ENCODE measurements at places on chromosomes 1 and 21.

- DNase-seq, result no peak
These were observed 21.9 kb upstream of the LSM10 start for GRCh38 chr1:36419569-36419968.

DNA sequence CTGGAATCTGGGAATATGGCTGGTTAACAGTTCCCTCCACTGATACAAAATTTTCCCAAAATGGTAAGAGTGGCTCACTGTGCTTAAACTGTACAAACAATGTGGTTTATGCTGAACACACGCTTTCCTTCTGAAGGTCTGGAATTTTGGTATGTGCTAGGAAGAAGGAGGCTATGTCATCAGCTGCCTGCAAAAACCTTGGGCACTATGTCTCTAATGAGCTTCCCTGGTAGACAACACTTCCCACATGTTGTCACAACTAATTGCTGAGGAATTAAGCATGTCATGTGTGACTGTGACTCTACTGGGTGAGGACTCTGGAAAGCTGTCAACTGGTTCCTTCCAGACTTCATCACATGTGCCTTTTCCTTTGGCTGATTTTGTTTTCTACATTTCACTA is 29.2 kb downstream of the IPP start:
- DNase-seq, result no peak

GRCh38 chr1:62869217-62869754 is 85.4 kb downstream of the ATG4C start:
- no peak for DNase-seq

DNA sequence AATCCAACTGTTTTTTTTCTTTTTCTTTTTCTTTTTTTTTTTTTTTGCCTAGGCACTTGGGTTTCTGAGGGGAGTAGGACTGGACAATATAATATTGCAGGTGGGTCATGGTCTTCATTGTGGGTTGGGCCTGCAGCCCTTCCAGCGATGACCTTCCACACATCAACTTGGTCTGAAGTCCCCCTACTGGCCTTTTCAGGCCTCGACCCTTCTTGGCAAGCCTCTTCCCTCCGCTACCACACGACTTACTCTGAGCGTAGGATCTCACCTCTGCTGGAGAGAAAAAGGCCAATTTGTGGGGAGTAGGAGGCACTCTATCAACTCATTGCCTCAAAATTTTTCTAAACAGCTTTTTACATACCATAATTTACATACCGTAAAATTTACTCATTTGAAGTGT is 51.1 kb upstream of the GRIK3 start:
- DNase-seq, result peak; percentile 55

GRCh38 chr21:27275294-27275927 is 308.5 kb upstream of the ADAMTS5 start:
- no peak for DNase-seq

- DNase-seq, result no peak
These were observed 35.6 kb upstream of the NEK7 start for GRCh38 chr1:198121056-198121826.

DNA sequence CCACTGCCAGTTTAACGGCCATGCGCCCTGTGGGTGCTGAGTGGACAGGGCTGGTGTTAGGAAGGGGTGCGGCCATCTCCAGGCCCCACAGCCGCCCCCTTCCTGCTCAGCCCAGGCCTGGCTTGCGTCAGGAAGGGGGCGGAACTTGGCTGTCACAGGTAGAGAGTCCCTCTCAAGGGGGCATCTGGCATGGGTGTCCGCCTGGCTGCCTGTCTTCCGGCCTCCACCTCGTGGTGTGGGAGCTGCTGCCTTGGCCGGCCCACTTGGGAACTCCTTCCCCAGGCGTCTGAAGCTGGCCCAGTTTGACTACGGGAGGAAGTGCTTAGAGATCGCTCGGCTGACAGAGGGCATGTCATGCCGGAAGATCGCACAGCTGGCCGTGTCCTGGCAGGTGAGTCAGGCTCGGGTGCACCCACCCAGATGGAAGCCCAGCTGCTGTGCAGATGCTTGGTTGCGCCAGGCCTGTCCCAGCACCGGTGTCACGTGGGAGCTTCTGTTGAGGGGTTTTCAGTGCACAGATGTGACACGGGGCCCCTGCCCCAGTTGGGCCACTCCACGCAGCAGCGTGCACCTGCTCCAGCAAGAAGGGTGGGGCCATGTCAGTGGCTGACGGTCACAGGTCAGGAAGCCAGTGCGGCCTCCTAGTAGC is 9.1 kb upstream of the ATAD3B start:
- no peak for DNase-seq

DNA sequence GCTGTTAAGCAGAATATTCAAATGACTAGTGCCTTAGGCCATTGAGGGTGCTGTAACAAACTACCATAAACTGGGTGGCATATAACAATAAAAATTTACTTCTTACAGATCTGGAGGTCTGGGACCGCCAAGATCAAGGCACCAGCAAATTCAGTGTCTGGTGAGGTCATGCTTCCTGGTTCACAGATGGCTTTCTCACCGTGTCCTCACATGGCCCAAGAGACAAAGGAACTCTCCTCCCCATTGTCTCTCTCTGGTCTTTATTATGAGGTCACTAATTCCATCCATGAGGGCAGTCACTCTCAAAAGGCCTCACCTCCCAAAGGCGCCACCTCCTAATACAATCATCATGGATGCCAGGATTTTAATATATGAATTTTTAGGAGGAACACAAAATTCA is 127.3 kb downstream of the GABPA start:
- DNase-seq, result no peak

- no peak for DNase-seq
These were observed 41.2 kb downstream of the KIF21B start for GRCh38 chr1:200982071-200982945.

- DNase-seq, result no peak
These were observed 3.0 kb downstream of the MFAP2 start for GRCh38 chr1:16977377-16977776.

- DNase-seq, result no peak
These were observed 45.2 kb downstream of the COQ8A start for GRCh38 chr1:226985239-226985838.

DNA sequence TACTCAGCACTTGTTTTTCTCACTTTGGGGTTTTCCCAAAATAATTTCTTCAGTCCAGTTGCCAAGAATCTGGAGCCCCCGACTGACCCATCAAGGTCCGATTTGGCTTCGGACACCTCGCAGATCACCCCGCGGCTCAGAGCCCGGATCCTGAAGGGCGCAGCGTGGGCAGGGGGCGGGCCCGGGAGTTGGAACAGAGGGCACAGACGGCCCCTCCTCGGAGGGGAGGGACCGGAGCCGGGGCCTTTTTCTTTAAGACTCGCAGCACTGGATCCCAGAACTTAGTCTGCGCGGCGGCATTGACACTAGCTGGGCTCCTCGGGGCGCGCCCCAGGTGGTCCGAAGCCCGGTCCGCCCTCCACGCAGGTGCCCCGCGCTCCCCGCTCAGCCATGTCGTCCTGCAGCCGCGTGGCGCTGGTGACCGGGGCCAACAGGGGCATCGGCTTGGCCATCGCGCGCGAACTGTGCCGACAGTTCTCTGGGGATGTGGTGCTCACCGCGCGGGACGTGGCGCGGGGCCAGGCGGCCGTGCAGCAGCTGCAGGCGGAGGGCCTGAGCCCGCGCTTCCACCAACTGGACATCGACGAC is at the start of gene CBR3:
CBR3 (plus strand) TSS at position 277 of the 588 bp plus-strand sequence; CDS start at position 391, 114 bp downstream.
- DNase-seq, result peak; percentile 30

DNA sequence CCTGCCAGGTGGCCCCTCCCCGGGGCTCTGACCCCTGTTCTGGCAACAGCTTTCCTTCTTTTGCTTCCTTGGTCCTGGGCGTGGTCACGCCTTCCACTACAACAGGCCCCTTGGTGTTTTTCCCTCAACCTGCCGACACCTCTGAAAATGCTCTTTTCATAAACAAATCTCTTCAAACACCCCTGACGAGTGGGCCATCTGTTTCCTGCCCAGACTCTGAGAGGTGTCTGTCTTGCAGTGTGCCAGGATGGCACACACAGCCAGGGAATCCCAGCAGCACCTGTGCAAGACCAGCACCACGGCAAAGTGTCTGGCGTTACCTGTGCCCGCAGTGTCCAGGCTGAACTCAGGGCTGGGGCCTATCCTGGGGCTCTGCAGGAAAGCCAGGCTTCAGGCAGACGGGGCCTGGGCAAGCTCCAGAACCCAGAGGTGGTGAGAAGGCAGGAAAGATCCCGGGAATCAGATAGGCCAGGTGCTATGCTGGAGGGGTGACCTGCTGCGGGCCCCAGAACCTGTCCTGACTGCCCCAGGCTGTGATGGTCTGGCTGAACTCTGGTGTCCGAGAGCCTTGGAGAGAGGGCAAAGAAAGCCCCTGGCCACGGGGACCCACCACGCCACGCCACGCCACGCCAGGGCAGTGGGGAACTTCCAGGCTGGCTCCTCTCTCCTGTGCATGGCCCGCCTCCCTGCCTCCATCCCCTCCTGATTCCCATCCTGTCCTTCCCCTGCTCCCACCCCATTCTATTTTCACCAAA is 88.9 kb downstream of the SIK1 start:
- no peak for DNase-seq

- DNase-seq, result no peak
These were observed 5.9 kb downstream of the DUSP10 start for GRCh38 chr1:221735999-221736398.

- DNase-seq, result peak; percentile 7
These were observed 52.8 kb downstream of the WNT9A start for GRCh38 chr1:227894831-227895451.

DNA sequence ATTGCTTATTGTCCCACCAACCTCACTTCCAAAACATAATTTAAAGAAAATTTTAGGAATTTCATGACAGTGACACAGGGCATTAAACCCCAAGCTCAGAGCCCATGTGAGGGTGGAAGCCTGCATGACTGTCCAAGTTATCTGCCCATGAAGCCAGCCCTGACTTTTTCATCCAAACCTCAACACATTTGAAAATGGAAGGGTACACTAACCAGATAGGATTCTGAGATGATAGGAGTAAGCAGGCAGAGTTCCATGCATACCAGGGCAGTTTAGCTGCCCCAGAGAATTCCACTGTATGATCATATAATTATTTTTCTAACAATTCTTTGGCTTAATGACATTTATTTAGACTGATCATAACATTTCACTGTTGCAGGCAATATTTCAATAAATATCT is 986.0 kb downstream of the TTLL7 start:
- no peak for DNase-seq

DNA sequence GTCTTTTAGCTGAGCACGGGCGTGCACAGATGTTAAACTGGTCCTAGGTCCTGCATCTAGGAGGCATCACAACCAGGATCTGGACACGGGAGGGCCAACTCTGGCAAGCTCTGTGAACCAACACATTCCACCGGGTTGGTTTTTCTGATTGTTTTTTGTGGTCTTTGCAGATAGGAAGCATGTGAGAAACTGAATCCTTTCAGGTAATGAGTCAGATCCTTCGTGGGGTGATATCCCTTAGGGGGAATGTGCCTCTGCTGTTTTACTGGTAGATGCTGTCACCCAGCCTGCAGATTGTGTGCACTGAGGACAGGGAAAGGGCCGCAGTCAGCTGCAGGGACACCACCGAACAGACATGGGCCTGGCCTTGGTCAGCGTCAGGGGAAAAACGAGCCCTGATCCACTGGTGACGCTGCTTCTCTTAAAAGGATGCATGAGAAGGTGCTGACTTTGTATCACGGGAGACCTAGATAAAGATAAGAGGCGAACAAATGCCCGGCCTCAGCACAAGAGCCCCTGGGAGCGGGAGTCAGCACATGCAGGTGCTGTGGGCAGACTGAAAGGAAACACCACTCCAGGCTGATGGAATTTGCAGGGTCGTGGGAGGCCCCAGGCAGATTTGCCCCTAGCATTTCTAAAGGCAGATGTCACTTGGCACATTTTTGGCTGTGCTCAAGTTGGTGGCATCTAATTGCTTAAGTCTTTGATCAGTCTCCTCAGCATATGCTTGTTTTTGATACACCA is 51.1 kb downstream of the DOP1B start:
- no peak for DNase-seq

- DNase-seq, result peak; percentile 65
These were observed 502 bp downstream of the VANGL2 start for GRCh38 chr1:160400646-160401486.

- no peak for DNase-seq
These were observed 199.7 kb downstream of the CAMTA1 start for GRCh38 chr1:6984986-6985385.

DNA sequence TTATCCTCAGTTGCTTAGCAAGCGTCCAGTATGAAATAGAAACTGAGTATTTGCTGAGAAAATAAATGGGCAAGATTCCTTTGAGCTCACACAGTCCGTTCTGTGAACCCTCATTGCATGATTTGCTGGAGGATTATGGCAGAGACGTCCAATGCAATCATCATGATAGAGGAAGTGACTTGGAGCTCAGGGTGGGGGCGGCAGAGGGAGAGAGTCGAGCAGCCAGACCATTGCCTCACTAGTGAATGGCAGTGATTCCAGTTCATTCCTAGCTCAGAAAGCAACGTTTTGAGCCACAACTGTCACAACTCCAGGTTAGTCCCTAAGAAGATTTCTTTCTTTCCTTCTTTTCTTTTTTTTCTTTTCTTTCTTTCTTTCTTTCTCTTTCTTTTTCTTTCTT is 27.5 kb upstream of the COL9A2 start:
- no peak for DNase-seq

- DNase-seq, result no peak
These were observed 9.3 kb downstream of the ZNF672 start for GRCh38 chr1:248847181-248847955.

GRCh38 chr1:30715216-30715615 is 8.2 kb downstream of the MATN1 start:
- peak; percentile 47 for DNase-seq

GRCh38 chr1:25088946-25089345 is 143.4 kb downstream of the SYF2 start:
- DNase-seq, result no peak

- DNase-seq, result no peak
These were observed 20.6 kb downstream of the ABCD3 start for GRCh38 chr1:94438692-94439276.
